ENCODE measurements at places on chromosomes 2 and 18.
A peak's percentile ranks its signal among the peaks of the same experiment; 100 is the strongest.

DNA sequence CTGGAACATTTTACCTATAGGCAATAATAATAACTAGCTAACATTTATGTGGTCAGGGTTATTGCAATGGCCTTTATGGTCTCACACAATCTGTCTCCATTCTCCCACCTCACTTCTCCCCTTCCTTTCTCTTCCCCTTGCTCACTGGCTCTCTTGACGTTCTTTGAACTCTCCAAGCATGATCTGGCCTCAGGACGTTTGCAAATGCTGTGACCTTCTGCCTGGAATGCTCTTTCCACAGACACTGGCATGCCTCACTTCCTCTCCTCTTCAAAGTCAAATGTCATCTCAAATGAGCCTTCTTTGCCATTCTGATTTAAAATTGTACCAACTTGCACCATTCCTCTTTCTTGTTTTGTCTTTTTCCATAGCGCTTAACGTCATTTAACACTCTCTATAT lies 25.3 kb upstream of the GCG start:
- DNase-seq = no peak

GRCh38 chr2:12504443-12504842 lies 212.3 kb upstream of the TRIB2 start:
- peak; percentile 54 for DNase-seq

DNA sequence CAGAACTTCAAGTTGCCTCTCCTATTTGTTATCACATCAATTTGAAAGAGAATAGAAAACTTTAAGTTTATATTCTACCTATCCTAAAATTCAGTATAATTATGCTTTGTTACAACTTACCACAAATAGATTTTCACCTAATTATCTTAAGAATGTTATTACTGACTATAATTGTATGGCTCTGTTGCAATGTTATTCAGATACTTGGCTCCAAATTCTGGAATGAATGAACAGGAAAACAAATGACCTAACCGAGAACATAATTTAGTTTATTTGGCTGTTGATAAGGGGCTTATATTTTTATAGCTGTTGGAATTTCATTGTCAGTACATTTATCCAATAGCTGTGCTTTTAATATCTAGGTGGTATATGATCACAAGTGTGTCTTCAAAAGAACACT lies 173.2 kb upstream of the GULP1 start:
- DNase-seq = no peak

DNA sequence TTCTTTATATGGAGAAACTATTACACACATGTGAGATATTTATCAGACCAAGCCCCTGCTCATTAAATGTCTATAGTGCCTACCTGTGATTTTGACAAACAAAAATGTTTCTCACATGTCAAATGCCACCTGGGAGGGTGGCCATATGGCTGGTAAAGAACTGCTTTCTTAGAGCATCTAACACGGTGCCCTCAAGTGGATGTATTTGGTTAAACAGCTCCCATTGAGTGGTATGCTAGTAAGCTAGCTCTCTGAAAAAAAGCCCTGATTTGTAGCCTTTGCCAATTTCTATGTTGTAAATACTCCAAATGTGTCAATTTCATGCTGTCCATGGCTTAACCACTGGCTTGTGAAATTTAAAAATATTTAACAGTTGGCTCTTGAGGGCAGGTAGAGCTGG lies 94.6 kb downstream of the PMAIP1 start:
- DNase-seq = no peak

- DNase-seq = peak; percentile 29
Measured at GRCh38 chr2:226137201-226137811, 662.3 kb downstream of the IRS1 start.

DNA sequence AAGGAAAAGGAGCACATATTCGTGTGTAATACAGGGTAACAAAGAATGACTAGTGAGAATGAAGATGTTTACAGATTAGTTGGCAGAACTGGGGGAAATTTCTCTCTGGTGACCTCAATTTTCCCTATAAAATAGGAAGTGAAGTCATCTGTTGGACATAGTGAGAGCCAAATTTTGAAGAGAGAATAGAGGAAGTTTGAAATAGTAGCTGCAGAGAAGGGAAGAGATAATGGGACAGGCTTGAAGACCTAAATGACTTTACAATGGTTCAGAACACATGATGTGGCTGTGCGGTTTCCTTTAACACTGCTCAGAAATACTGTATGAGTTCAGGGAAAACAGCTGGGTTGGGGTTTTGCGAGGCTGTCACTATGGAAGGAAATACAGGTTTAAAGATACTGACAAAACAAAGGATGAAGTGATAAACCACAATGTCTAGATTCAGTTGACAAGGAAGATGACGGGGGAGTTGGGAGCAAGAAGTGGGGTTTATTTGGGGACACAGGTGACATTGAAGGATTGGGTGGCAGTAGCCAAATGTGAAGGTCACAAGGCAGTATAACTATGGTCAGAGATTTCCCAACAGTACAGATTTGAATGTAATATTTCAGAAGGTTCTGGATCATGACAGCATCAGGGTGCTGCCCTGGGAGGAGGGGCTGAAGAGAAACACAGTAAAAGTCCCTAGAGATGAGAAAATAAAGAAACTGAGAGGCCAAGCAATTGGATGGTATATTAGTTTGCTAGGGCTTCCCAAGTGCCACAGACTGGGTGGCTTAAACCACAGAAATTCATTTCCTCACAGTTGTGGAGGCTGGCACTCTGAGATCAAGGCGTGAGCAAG lies 82.6 kb upstream of the TANK start:
- DNase-seq = peak; percentile 50

- DNase-seq = peak; percentile 47
Measured at GRCh38 chr2:188734691-188735090, 239.5 kb upstream of the COL3A1 start.

GRCh38 chr2:148108385-148108784 lies 87.5 kb downstream of the MBD5 start:
- no peak for DNase-seq

- no peak for DNase-seq
Measured at GRCh38 chr2:108965540-108966289, 23.3 kb downstream of the EDAR start.

DNA sequence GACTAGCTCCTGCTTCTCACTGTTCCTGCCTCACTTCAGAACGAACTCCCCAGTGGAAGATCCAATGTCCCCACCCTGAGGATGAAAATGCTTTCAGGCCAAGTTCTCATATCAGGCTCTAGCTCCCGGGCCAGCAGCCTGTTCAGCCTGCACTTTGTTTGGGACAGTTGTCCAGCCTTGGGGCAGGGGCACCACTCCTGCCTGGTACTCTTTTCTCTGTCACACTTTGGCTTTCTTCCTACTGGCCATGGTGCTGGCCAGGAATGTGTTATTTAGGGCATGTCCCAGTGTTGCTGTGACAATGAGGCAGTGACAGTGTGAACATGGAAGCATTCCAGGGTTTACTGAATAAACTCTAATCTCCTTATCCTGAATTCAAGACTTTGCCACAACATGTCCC lies 154.1 kb downstream of the GALNT14 start:
- no peak for DNase-seq

DNA sequence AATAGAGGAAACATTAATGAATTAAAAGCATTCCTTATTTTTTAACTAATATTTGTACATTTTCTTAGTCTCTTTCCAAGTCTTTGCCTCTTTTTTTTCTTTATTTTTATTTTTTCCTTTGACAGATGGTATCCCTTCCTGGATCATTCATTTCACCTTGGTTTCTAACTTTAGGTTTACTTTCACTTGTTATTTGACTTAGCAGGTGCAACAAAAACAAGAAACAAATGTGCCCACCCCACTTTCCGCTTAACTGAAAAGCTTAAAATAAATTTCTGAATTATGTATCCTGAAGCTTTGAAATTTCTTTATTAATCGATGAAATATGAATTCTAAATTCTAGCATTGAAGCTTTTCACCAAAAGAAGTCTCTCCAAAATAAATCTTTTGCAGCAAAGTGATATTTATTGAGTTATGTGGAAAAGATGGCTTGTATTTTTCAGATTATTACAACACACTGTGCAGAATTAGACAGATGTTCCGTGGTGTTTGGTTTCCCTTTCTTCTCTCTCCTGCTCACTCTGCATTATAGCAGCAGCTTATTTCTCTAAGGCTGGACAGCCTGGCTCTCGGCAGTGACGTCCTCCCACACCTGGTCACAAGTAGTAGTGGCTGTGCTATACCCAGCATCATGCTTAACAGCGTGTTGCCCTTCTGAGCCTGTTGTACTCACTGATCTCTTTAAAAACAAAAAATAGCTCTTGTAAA lies 99.1 kb upstream of the ZNF397 start:
- DNase-seq = no peak

DNA sequence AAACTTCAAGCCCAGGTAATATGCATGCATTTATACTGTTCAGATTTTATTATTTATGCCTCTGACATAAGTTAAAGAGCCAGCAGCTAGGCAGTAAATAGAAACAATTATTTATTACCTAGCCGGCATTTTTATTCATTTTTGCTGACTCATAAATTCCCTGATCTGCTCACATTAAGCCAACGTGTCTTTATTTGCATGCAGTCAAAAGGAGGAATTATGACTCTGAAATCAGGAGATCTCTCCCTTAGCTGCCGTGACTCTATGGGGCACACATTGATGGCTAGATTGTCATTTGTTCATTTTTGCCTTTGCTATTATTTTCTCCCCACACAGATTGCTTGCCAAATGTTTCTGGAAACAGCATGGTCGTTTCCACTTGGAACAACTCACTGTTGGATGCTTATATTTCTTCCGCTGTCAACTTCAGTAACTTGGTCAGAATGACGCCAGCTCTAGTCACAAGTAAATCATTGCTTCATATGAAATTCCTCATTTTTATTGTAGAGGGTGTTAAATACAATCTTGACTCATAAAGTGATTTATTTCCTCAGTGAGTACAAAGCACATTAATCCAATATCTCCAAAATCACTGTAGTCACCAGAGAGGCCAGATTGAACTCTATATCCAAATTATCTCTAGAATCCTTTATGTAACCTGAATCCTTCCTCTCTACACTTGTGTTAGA lies 15.9 kb upstream of the ZBTB14 start:
- no peak for DNase-seq

DNA sequence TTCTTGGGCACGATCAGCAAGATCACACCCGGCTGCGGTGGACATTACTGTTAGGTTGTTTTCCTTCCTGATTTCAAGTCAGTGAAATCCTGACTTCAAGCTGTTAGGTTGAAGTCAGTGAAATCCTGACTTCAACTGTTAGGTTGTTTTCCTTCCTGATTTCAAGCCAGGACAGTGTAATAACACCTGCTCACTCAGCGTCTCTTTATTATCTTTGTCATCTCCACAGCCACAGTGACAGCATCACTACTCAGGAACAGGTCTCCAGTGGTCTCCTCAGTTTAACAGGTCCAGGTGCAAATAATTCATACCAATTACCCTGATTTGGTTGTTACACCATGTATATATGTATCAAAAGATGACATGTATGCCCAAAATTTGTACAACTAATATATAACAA lies 208.1 kb upstream of the REG3G start:
- DNase-seq = no peak

DNA sequence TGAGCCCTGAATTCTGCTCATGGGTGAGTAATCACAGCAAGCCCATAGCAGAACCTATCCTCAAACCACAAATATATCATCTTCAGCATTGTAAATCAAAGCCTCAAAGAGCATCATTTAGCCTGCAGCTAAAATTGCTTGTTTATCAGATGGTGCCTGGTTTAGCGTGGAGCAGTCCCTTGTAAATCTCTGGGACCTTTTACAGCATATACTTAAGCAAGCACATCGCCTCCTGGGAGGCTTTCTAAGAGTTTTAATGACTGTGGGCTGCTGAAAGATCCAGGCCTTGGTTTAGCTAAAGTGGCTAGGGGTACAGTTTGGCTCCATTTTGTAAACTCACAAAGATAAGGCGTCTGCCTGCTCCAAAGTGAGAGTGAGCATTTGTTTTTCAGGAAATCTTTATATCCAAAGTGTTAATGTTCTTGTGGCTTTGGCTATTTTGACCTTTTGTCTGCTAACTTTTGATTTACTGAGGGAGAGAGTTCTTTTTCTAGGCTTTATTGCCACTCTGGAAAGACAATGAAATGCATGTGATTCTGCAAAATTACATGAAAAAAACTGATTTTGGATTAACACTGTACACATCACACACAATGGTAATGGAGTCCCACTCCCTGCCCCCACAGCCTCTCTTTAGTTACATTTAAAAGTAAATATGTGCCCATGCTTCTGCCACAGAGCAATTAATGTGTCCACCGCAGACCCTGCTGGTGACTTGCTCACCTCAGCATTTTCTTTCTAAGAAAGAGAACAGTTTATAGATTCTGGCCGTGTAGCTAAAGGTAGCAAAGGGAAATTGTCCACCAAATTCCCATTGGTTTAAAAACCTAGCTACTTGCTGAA lies 194.8 kb downstream of the LNPK start:
- DNase-seq = peak; percentile 55

- peak; percentile 71 for DNase-seq
Measured at GRCh38 chr18:55415258-55415871, 172.6 kb downstream of the TCF4 start.

- no peak for DNase-seq
Measured at GRCh38 chr2:65722028-65722778, 289.8 kb upstream of the SPRED2 start.

DNA sequence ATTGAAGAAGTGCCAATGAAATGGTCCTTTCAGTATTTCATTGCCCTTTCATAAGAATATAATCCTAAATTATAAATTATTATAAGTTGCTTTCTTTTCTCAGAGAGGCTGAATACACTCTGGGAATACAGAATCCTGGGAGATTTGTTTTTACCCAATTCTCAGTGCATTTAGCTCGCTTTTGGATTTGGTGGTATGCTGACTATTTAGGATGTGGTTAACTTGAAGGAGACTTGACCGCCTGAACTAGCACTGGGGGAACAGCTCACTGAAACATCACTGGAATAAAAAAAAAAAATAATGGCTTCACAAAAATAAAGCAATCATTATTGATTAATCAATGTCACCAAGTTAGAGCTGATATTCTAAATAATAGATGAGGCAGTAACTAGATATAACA lies 10.2 kb downstream of the TNFAIP6 start:
- DNase-seq = peak; percentile 83

DNA sequence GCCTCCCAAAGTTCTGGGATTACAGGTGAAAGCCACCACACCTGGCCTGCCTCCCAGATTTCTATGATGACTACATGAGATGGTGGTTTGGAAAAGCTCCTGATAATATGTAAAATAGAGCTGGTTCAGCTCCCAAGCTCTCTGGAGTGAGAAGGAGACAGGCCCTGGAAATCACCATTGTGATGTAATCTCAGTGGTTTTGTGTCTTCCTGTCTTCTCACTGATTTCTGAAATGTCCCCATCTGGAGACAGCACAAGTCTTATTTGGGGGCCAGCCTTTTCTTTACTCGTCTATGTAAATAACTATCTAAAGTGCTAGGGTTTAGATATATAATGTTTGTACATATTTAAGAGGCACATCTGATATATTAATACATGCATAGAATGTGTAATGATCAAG lies 64.0 kb downstream of the CCNT2 start:
- DNase-seq = no peak

- no peak for DNase-seq
Measured at GRCh38 chr2:227789803-227790202, 23.8 kb upstream of the CCL20 start.
